ENCODE measurements at places on chromosomes 3 and 15.

- DNase-seq, result no peak
Measured at GRCh38 chr3:70603103-70603502, 290.7 kb upstream of the MDFIC2 start.

DNA sequence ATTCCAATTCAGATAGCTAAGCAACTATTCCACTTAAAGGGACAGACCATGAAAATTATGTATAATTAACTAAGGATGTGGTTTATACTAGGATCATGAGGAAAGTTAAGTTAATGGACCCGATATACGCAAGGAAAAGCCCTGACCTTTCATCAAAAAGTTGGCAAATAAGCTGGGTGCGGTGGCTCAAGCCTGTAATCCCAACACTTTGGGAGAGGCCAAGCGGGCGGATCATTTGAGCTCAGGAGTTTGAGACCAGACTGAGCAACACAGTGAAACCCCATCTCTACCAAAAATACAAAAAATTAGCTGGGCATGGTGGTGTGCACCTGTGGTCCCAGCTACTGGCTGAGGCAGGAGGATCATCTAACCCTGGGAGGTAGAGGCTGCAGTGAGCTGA is 39.6 kb downstream of the SCAP start:
- no peak for DNase-seq

GRCh38 chr3:127446756-127447155 is 143.8 kb downstream of the TPRA1 start:
- no peak for DNase-seq

DNA sequence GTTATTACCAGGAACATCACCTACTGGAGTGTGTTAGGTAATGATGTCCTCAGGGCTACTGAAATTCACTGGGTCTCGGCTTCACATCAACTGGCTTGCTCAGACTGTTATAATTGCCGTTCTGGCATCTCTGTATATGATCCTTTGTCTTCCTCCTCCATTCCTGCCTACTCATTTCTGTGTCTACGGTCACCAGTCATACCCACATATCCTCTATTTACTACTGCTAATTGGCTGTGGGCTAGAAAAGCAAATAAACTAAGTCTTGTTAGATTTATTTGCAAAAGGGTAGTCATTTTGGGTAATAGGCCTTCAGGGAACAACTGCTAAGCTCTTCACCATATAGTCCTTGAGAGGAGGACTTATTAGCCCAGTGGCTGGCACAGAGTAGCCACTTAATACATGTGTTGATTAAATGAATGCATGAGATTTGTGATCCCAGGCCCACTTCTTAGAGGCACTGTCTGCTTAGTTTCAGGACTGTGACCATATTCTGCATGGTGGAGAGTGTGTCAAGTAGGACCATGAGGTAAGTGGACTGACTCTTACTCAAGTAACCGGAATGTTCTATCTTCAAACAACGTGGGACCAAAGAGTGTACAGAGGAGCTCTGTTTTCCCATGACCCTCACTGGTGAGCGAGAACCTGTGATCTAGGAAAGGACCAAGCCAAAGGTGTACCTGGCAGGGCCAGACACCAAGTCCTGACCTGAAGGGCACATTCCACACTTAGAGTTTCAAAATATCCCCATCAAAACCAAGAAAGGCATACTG is 13.2 kb downstream of the ZDHHC3 start:
- no peak for DNase-seq

- no peak for DNase-seq
Measured at GRCh38 chr3:37741644-37742043, 120.0 kb upstream of the CTDSPL start.

DNA sequence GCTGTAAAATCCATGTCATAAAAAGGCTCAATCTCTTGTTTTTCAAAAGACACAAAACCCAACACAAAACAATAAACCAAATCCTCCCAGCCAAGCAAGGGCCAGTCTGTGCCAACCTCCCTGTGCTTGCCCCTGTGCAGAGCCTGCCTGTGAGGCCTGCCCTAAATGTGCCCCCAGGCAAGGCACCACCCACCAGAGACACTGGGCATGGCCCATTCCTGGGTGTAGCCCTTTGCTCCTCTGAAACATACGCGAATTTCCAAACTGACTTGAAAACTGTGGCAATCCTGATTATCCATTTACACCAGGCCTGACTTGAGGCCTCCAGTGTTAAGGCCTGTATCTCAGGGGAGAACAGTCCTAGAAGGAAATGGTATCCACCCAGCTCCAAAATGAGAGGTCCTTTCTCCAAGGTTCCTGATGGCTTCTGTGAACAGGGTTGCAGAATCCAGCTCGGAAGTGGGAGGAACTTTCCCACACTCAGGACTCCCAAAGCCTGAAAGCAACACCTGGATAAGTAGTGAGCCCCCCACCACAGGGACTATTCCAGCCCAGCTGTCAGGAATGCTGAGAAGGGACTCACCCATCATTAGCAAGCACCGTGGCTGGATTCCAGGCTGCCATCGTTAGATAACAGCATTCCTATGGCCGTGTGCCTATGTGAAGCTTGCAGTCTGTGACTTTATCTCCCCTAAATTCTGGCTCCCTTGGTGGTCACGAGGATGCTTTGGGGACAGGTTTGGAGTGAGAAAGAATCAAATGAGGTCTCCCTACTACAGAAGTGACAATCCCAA is 61.8 kb downstream of the CACNA2D2 start:
- DNase-seq, result no peak

DNA sequence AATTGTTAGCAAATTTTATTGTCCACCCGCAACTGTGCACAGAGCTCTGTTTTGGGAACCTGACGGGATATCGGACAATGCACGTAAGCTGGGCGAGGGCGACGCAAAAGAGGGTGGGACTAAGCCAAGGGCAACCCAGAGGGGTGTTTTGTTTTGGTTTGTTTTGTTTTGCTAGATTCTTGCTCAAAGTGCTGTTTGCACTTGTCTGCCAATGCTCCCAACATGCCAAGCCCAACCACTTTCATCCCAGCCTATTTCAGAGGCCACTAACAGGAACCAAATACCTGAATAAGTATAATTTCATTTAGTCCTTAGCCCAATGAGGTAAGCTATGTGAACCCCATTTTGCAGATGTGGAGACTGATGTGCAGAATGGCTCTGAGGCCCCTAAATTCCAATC is 9.7 kb upstream of the CMTM7 start:
- no peak for DNase-seq

DNA sequence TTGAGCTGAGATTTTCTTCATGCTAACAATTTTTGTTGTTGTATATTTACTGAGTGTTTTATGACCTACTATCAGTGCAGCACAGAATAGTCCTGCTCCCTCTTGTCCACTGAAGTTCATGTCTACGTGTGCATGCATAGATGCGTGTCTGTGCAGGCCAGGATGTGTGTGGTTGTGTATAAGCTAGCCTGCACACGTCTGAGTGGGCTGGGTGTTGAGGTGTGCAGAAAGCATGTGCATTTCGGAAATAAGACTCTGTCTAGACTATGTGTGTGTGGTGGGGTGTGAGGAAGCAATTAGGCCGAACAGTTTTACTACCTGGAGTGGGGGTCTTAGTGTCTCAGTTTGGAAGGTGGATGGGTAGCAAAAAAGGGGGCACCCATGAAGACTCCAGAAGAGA is 39.2 kb downstream of the ATP2B2 start:
- DNase-seq, result no peak

- no peak for DNase-seq
Measured at GRCh38 chr15:31501536-31502157, 175.0 kb downstream of the KLF13 start.

GRCh38 chr3:15804553-15805095 is 6.8 kb upstream of the ANKRD28 start:
- DNase-seq, result peak; percentile 14

DNA sequence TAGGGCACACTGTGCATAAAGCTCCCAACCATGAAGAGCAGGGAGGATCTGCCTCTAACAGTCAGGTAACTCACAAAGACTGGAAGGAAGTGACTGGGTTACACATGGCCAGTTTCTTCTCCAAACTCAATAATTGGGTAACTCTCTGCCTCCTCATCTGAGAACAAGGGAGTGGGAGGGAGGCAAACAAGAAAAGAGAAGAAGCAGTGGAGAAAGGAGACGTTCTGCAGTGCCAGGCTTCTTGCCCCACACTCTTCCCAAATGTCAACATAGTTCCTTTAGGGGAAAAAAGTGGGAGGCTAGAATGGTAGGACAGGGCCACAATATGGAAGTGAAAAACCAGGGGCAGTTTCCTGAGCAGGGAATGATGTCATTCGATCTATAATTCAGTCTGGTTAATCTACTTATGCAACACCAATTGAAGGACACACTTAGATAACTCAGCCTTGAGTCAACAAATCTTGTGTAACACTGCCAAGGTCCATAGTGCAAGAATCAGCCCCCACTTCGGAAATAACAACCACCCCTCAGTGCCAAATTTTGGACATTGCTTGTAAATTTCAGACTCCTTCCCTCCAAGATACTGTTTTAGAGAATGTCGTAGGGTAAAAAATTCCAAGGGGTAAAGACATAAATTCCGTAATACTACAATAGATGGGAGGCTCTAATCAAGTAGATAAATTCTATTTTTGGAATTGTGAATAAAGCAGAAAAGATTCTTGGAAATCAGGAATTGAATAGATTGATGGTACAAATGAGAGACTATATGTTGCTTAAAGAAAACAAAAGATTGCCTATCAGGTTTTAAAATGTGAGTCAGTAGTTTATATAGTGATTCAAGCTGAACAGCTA is 143.0 kb downstream of the LPP start:
- no peak for DNase-seq

DNA sequence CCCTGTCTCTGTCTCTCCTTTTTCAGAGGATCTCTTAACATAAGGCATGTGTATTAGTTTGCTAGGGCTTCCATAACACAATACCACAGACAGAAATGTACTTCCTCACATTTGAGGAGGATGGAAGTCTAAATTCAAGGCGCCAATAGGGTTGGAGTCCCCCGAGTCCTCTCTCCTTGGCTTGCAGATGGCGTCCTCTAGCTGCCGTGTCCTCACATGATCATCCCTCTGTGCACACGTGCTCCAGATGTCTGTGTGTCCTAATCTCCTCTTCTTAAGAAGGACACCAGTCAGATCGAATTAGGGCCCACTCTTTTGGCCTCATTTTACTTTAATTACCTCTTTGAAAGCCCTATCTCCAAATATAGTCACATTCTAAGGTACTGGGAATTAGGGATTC is 23.0 kb upstream of the BFSP2 start:
- DNase-seq, result no peak

- no peak for DNase-seq
Measured at GRCh38 chr3:132550579-132551305, 46.3 kb upstream of the ACKR4 start.

DNA sequence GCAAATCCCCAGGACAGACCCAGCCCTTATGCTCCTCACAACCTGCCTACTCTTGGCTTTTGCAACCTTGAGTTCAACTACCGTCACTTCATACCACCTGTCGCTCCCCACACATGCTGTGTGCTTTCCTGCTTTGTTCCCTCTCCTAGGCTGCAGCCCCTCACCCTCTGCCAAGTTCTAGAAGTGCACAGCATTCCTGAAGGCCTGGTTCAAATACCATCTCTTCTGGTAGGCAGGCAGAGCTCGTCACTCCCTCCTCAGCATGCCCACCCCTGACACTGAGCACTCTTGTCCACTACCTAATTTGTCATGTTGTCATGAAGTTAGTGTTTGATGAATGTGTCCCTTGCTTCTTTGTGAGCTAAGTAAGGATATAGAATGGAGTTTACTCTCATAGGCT is 129.6 kb downstream of the SEMA6D start:
- no peak for DNase-seq
